Small intestine (tissue), 16 donors: ENCODE measurements at places on chromosomes 2 and 18. TPM values are rescaled to one million over a fixed set of nuclear protein-coding genes. Genes with fewer than 3 reads are reported as not detected.

The MERTK gene
- 9.3 TPM for polyA plus RNA-seq

The CD226 gene
- polyA plus RNA-seq, result 0.22 TPM

The KCNE4 gene
- not detected for polyA plus RNA-seq

The HOXD10 gene
- 0.09 TPM for polyA plus RNA-seq

The PKDCC gene
- 13.8 TPM for polyA plus RNA-seq

The FEV gene
- 3.1 TPM for polyA plus RNA-seq

The PCARE gene
- not detected for polyA plus RNA-seq

DNA sequence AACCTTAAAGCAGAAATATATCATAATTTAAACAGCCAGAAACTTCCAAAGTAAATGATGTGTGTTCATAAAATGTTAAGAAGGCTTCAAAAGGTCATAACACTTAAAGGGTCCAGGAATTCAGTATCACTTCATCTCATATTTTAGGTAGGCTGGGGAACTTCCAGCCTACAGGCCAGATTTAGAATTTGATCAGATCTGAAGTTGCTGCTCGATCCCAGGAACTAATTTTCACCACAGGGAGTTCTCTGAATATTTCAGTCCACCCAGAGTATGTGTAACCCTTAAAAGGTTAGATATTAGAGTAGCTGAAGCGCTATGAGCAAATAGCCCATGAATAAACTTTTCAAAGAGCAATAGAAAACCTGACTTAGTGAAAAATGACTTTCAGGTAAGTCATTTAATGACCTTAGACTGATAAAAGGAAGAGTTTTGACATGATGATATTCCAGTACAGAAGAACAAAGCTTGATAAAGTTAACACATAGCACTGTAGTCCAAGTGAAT is 1.7 kb downstream of the WIPF1 start:
- no peak for DNase-seq

- DNase-seq, result no peak
Observed at GRCh38 chr2:189558516-189559272, 21.9 kb downstream of the SLC40A1 start.

- no peak for DNase-seq
Observed at GRCh38 chr2:75055820-75056675, 97.6 kb downstream of the POLE4 start.

DNA sequence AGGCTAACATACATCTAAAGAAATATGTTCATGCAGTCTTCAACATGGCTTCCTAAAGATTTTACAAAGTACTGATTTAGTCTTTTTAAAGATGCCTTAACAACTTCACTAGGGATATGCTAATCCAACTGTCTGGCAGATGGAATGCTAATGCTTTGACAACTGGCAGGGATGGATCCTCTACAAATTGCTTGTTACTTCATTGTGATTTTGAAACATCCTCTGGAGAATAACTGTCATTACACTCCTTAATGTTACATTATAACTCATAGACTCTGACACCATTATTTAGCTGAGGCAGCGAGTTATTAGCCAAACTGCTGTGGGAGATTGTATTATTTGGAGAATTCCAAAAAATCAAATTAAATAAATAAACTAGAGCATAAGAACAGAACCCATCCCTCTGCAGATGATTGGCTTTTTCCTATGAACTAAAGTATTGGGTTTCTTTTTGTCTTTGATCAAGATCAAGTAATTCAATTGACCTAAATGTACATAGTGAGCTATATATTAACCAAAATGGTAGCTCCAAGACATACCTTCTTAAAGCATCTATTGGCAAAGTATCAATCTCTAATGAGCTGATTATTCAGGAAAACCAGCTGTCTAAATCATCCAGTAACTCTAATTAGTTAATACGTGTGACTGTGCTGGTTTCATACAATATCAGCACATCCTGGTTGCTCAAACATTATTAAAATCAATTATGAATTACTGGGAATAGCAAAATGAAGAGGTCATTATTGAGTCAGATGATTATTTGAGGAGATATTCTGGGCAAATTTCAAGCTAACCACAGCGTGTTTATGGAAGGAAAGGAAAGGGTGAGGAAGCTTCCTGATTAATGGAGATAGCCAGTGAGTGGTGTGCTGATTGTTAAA is 321.3 kb upstream of the TFPI start:
- no peak for DNase-seq

GRCh38 chr2:193847991-193848390 is 1653.3 kb upstream of the TMEFF2 start:
- DNase-seq, result no peak

DNA sequence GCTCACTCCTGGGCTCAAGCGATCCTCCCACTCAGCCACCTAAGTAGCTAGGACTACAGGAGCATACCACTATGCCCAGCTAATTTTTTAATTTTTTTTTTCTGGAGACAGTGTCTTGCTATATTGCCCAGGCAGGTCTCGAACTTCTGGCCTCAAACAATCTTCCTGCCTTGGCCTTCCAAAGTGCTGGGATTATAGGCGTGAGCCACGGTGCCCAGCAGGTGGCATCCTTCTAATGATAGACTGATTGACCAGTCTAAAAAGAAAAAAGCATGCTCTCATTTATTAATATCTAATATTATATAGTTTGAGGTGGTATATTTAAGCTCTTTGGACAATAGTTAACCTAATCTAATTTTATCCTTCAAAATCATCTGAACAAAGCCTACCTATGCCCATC is 198.6 kb downstream of the CAMKMT start:
- DNase-seq, result peak; percentile 14

- DNase-seq, result no peak
Observed at GRCh38 chr2:108454440-108454839, 5.4 kb downstream of the GCC2 start.

DNA sequence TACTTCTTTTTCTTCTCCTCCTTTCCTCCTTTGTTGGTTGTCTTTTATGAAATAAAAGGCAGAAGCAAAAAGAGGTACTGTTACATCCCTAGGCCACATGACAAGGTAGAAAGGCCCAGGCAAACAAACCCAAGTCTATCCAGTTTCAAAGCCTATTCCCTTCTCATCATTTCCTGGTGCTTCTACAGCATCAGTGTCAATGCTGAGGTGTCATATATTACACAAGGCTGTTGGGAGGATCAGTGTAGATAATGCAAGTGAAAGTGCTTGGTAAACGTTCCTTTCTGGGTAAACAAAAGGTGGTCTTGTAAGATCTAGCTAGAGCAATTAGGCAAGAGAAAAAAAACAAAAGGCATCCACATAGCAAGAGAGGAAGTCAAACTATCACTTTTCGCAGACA is 64.9 kb downstream of the EVA1A start:
- no peak for DNase-seq

DNA sequence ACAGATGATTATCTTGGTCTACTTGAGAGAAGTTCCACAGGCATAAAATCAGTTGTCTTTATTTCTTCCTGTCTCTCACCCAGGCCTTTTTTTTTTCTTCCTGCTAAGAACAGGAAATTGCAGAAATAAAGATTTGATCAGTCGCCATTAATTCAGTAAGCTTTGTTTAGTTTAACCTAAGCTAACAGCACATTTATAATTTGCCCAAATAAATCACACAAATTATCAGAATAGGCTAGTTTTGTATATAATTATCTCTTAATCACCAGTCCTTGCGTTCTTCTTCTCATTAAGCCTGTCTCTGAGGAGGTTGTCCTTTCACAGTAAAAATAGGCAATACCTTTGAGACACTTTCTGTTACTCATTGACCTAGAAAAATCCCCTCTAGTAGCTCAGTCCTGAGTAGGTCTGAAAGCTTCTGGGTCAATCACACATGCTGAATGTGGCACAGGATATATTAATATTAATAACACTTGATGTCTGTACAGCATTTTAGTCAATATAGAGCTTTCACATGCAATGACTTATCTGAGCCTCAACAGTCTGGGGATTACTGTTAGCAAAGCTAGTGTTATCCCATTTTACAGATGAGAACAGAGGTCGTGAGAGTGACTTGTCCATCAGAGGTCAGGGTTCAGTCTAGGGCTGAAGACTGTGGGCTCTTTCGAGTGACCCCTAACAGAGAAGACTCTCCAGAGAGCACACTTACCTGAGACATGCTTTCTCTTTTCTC is 11.2 kb upstream of the STK17B start:
- peak; percentile 22 for DNase-seq

GRCh38 chr2:197615016-197615652 is 60.3 kb downstream of the RFTN2 start:
- DNase-seq, result peak; percentile 36

GRCh38 chr2:234488913-234489451 is 7.9 kb downstream of the ARL4C start:
- DNase-seq, result no peak

- DNase-seq, result no peak
Observed at GRCh38 chr2:144914113-144914512, 394.2 kb upstream of the ZEB2 start.
